ENCODE measurements at places on chromosomes 5 and 9.

- H3K4me3 ChIP-seq = no peak overlapping the region
- no peaks in the 10 kb centered on the region for H3K27me3 ChIP-seq
- no peaks in the 10 kb centered on the region for H3K36me3 ChIP-seq
- DNase-seq = no peak
- H3K27ac ChIP-seq = no peak overlapping the region
These were observed 432.1 kb upstream of the BRINP1 start for GRCh38 chr9:119801311-119801710.

GRCh38 chr5:44860267-44860666 is 51.5 kb downstream of the MRPS30 start:
- no peak overlapping the region for H3K4me3 ChIP-seq
- H3K36me3 ChIP-seq = no peaks in the 10 kb centered on the region
- H3K4me1 ChIP-seq = no peaks in the 10 kb centered on the region
- no peak for DNase-seq
- H3K27me3 ChIP-seq = peaks cover 5% of the 10 kb centered on the region
- no peak overlapping the region for H3K27ac ChIP-seq

DNA sequence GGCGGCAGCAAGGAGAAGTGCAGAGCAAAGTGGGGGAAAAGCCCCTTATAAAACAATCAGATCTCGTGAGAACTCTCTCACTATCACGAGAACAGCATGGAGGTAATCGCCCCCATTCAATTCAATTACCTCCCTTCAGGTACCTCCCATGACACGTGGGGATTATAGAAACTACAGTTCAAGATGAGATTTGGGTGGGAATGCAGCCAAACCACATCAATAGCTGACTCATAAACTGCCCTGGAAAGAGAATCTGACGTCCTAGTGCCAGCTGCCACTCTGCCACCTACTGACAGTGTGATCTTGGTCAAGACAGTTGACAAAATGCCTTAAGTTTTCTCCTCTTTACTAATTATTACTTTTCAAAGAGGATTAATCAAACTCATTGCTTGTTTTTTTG is 128.3 kb downstream of the GPBP1 start:
- H3K36me3 ChIP-seq = no peaks in the 10 kb centered on the region
- no peaks in the 10 kb centered on the region for H3K27me3 ChIP-seq
- H3K27ac ChIP-seq = no peak overlapping the region
- no peak overlapping the region for H3K4me3 ChIP-seq
- DNase-seq = no peak

DNA sequence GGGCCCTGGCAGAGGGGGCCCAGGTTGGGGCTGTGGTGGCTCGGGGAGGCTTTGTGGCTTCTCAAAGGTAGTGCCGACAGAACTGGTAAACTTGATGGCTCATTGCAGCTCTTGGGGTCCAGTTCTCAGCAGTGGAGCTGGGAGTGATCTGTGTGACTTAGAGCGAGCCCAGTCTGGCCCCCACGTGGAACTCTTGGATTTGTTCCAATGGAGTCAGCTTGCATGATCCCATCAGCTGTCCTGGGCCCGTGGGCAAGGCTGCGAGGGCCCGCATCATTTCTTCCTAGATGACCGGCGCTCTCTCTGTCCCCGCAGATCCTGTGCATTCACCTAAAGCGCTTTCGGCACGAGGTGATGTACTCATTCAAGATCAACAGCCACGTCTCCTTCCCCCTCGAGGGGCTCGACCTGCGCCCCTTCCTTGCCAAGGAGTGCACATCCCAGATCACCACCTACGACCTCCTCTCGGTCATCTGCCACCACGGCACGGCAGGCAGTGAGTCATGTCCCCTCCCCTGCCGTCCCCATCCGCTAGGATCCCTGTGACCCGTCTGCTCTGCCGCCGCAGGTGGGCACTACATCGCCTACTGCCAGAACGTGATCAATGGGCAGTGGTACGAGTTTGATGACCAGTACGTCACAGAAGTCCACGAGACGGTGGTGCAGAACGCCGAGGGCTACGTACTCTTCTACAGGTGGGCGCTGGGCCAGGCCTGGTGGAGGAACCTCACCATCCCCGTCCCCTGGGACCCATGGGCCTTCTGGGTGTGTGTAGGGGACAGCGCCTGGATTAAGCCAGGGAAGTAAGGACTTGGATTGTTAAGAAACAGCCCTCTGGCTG is 39.2 kb downstream of the USP20 start:
- H3K36me3 ChIP-seq = peaks cover 5% of the 10 kb centered on the region
- H3K27ac ChIP-seq = peak overlapping the region; percentile 74
- H3K27me3 ChIP-seq = no peaks in the 10 kb centered on the region
- no peak for DNase-seq
- no peak overlapping the region for H3K4me3 ChIP-seq
- peaks cover 28% of the 10 kb centered on the region for H3K4me1 ChIP-seq

GRCh38 chr5:64190562-64191306 is 25.1 kb downstream of the RNF180 start:
- H3K27ac ChIP-seq = no peak overlapping the region
- no peak overlapping the region for H3K4me3 ChIP-seq
- DNase-seq = no peak

DNA sequence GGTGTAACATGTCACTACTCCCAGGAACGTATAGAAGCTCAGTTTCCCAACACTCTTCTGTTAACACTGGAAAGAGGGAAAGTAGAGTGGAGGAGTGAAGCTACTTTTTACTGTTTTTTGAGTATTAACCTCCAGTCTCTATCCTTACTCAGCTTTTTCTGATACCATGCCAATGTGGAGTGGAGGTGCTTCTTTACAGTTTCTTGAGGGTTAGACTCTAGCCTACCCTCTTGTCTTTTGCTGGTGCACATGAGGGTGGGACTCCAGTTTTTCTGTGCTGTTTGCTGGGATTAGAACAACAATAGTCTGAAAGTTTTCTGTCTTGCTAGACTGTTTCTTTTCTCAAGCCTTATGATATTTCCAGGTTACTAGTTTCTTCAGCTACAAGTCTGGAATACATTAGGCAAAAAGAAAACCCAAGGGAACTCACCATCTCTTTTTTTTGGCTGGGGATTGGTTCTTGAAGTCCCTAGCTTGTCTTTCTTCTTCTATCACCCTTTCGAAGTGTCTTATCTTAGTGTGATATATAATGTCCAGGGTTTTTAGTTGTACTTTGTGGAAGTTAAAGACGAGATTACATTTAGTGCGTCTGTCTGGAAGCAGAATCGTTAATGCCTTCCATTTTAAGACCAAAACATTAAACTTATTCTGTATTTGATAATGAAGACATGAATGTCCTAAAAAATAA is 35.9 kb downstream of the PRR16 start:
- H3K27me3 ChIP-seq = no peaks in the 10 kb centered on the region
- no peak overlapping the region for H3K27ac ChIP-seq
- no peaks in the 10 kb centered on the region for H3K36me3 ChIP-seq
- DNase-seq = no peak
- no peak overlapping the region for H3K4me3 ChIP-seq

- no peak for DNase-seq
- H3K4me3 ChIP-seq = no peak overlapping the region
- H3K4me1 ChIP-seq = peaks cover 5% of the 10 kb centered on the region
- H3K27me3 ChIP-seq = no peaks in the 10 kb centered on the region
These were observed 74.7 kb downstream of the PJA2 start for GRCh38 chr5:109335114-109335513.

DNA sequence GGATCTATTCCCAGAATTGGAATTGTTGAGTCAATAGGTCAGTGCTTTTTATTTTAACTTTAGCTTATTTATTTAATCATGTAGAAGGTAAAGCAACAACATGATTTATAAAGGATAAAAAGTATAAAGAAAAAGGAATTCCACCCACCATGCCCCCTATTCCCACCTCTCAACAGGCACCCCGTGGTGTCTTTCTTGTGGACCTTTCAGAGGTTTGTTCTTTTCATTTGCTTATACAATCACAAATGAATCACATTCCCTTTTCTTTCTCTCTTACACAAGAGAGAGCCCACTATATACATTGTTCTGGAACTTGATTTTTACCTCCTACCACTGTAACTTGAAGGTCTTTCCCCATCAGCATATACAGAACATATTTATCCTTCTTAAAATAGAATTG is 37.2 kb upstream of the SMIM32 start:
- no peaks in the 10 kb centered on the region for H3K4me1 ChIP-seq
- no peak overlapping the region for H3K27ac ChIP-seq
- no peaks in the 10 kb centered on the region for H3K36me3 ChIP-seq
- DNase-seq = no peak
- no peak overlapping the region for H3K4me3 ChIP-seq

DNA sequence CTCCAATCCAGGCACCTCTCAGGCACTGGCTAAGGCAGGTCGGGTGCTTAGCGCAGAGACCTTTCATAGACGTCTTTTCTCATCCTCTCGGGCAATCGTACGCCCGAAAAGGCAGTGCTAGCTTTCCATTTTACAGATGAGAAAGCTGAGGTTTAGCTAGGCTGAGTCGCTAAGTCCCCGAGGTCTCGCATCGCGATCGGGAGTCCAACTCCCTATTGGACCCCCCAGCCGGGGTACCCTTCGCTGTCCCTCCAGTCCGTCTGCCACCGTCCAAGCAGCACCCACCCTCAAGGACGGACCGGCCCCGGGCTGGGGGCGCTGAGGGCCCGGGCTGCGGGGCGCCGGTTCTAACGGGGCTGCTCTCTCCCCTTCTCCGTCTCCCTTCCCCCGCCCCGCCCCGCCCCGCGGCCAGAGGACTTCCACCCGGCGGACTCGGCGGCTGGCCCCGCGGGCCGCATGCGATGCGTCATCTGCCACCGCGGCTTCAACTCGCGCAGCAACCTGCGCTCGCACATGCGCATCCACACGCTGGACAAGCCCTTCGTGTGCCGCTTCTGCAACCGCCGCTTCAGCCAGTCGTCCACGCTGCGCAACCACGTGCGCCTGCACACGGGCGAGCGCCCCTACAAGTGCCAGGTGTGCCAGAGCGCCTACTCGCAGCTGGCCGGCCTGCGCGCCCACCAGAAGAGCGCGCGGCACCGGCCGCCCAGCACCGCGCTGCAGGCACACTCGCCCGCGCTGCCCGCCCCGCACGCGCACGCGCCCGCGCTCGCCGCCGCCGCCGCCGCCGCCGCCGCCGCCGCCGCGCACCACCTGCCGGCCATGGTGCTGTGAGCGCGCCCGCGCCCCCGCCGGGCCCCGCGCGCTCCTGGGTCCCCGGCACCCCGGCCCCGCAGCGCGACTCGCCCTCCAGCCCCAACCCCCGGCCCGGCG is 12.5 kb upstream of the EXOSC2 start:
- H3K4me3 ChIP-seq = peak overlapping the region; percentile 61
- H3K4me1 ChIP-seq = peaks cover 3% of the 10 kb centered on the region
- peak; percentile 23 for DNase-seq
- H3K27me3 ChIP-seq = peaks cover 6% of the 10 kb centered on the region
- H3K27ac ChIP-seq = no peak overlapping the region

Data from T-helper 17 cell (primary cell).